Activated CD4-positive, alpha-beta T cell treated with anti-CD3 and anti-CD28 coated beads for 36 hours (primary cell): ENCODE measurements at places on chromosomes 4 and X. TPM values are rescaled to one million over a fixed set of nuclear protein-coding genes. Genes with fewer than 3 reads are reported as not detected.

The TLL1 gene
- total RNA-seq, result not detected

The TASL gene
- total RNA-seq, result 1.7 TPM

The PPBP gene
- not detected for total RNA-seq

The MAPK10 gene
- total RNA-seq, result not detected

- peaks cover 7% of the 10 kb centered on the region for H3K27me3 ChIP-seq
- DNase-seq, result no peak
- H3K36me3 ChIP-seq, result no peaks in the 10 kb centered on the region
- H3K4me3 ChIP-seq, result no peak overlapping the region
Measured at GRCh38 chr4:12933760-12934221, 550.3 kb downstream of the RAB28 start.

DNA sequence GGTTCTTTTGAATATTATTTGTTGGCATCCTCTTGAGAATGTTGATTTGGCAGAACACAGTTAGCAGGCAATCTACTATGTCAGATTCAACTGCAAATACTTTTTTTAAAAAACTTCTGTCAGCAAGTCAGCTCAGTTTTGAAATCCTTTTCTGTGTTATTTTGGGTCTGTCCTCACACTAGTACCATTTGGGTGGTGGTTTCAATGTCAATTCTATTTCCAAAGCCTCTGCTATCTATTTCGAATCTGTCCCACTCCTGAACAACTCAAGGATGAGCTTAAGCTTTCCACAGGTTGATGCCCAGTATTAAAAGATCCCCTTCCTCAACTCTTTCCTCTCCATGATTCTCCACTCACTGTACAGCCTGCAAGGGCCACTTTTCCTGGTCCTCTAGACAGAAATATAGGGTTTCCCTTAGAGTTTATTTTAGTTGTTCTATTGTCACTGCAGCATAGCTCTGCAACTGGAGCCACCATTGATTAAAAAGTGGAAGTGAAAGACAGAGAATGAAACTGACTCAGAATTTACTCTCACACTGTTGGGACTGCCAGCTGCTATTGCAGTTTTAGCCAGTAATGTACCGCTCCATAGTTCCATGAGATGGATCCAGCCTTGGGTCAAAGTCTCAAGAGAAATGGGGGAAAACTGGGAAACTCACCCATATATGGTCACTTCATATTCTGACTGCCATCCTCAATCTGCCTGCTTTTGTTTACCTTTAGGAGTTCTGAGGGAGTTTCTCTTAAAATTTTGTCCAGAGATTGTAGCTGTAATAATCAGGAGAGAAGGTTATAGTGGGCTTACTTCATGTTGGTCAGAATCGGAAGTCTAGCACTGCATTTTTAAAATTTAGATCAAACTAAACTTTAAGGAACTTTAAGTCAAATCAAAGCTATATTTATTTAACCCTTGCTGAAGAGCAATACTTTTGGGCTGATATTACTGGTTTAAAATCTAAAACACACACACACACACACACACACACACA, 14.6 kb downstream of the HDX start:
- peaks cover 6% of the 10 kb centered on the region for H3K36me3 ChIP-seq
- no peak for DNase-seq
- no peaks in the 10 kb centered on the region for H3K27me3 ChIP-seq
- no peaks in the 10 kb centered on the region for H3K4me1 ChIP-seq
- H3K27ac ChIP-seq, result no peak overlapping the region
- no peak overlapping the region for H3K4me3 ChIP-seq

GRCh38 chr4:25013756-25014661, 16.7 kb downstream of the LGI2 start:
- no peaks in the 10 kb centered on the region for H3K36me3 ChIP-seq
- H3K4me3 ChIP-seq, result no peak overlapping the region
- H3K27me3 ChIP-seq, result peaks cover 5% of the 10 kb centered on the region

DNA sequence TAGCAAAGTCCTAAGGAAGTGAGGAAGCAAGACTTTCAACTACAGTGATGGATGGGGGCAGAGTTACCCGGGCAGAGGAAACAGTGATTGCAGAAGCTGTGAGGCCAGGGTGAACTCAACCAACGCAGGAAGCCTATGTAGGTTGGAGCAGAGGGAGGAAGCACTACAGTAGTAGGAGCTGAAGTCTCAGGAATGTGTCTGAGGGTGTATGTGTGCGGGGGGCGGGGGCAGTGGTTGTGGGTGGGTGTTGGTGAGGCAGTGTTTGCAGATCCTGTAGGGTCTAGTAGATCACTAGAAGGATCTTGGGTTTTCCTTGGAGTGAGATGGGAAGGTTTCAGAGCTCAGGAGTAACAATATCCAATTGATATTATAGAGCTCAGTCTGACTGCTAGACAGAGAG, 9.9 kb upstream of the MID1 start:
- no peak overlapping the region for H3K27ac ChIP-seq
- H3K36me3 ChIP-seq, result no peaks in the 10 kb centered on the region
- DNase-seq, result no peak
